ENCODE measurements at places on chromosomes 6 and 20. TPM values are rescaled to one million over a fixed set of nuclear protein-coding genes. Genes with fewer than 3 reads are reported as not detected.

LTB gene
- 0.33 TPM for polyA plus RNA-seq

OVOL2 gene
- polyA plus RNA-seq, result 0.07 TPM

SASH1 gene
- 2.5 TPM for polyA plus RNA-seq

APOM gene
- polyA plus RNA-seq, result 1.5 TPM

SIRPA gene
- polyA plus RNA-seq, result 21.6 TPM

SLC13A3 gene
- 0.19 TPM for polyA plus RNA-seq

TUBB2B gene
- polyA plus RNA-seq, result 15.7 TPM

COL21A1 gene
- 1.4 TPM for polyA plus RNA-seq

AGER gene
- 1.4 TPM for polyA plus RNA-seq

CEP85L gene
- polyA plus RNA-seq, result 1.5 TPM

HLA-DPB1 gene
- not detected for polyA plus RNA-seq

FOXP4 gene
- 14.2 TPM for polyA plus RNA-seq

GSTA2 gene
- not detected for polyA plus RNA-seq

RGS19 gene
- 16.5 TPM for polyA plus RNA-seq

FAM217A gene
- polyA plus RNA-seq, result not detected

TOX2 gene
- polyA plus RNA-seq, result 7.2 TPM

SLC22A16 gene
- polyA plus RNA-seq, result not detected

BIRC7 gene
- polyA plus RNA-seq, result 4.9 TPM

COL9A1 gene
- polyA plus RNA-seq, result not detected

TRIM31 gene
- 3.3 TPM for polyA plus RNA-seq

SNRNP48 gene
- polyA plus RNA-seq, result 13.0 TPM

DLL1 gene
- polyA plus RNA-seq, result 0.04 TPM

TRIM40 gene
- polyA plus RNA-seq, result 0.05 TPM

SPACA1 gene
- not detected for polyA plus RNA-seq

DPPA5 gene
- polyA plus RNA-seq, result not detected

ZNF335 gene
- 9.1 TPM for polyA plus RNA-seq

RNF114 gene
- 47.0 TPM for polyA plus RNA-seq

SLC17A4 gene
- polyA plus RNA-seq, result 0.04 TPM

TXLNB gene
- polyA plus RNA-seq, result not detected

CLDN20 gene
- not detected for polyA plus RNA-seq

HDGFL1 gene
- polyA plus RNA-seq, result not detected

NKX2-2 gene
- polyA plus RNA-seq, result not detected

PPP1R16B gene
- polyA plus RNA-seq, result 0.14 TPM

PKIB gene
- polyA plus RNA-seq, result 0.67 TPM

KCNQ5 gene
- 1.3 TPM for polyA plus RNA-seq

CLPSL1 gene
- not detected for polyA plus RNA-seq

NKX2-4 gene
- not detected for polyA plus RNA-seq

PDE7B gene
- polyA plus RNA-seq, result 6.3 TPM

SYCP2 gene
- polyA plus RNA-seq, result 0.50 TPM

CST2 gene
- polyA plus RNA-seq, result not detected

ILRUN gene
- 28.6 TPM for polyA plus RNA-seq

SMIM26 gene
- 207 TPM for polyA plus RNA-seq

PRELID3B gene
- polyA plus RNA-seq, result 84.1 TPM

ULBP3 gene
- 2.0 TPM for polyA plus RNA-seq

SLPI gene
- 3.7 TPM for polyA plus RNA-seq
